Vagina (tissue), 2 donors: ENCODE measurements at places on chromosomes 6 and 20. TPM values are rescaled to one million over a fixed set of nuclear protein-coding genes. Genes with fewer than 3 reads are reported as not detected.

DNA sequence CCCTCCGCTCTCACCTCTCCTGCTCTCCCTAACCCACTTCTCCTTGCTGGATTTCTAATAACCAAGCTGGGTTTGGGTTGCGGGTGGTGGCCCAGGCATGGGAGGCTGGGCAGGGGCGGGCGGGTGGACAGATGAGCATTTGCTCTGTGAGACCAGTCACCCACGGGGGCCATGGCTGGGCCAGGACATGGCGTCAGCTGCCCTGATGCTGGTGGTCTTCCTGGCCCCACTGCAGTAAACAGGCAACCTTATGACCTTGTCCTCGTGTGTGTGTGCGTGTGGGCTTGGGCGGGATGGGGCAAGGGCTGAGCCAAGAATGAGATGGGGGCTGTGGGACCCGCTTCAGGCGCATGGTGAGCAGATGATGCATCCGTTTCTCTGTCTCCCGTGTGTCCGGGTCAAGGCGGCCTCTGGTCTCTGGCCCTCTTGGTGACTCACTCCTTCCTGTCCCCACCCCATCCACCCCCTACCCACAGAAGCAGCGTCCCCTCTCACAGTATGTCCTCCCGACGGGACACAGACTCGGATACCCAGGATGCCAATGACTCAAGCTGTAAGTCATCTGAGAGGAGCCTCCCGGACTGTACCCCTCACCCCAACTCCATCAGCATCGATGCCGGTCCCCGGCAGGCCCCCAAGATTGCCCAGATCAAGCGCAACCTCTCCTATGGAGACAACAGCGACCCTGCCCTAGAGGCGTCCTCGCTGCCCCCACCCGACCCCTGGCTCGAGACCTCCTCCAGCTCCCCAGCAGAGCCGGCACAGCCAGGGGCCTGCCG is 41.4 kb upstream of the MYL9 start:
- no peak overlapping the region for H3K4me3 ChIP-seq
- no peaks in the 10 kb centered on the region for H3K36me3 ChIP-seq
- H3K27ac ChIP-seq, result no peak overlapping the region

- peak overlapping the region; percentile 61 for H3K27ac ChIP-seq
- DNase-seq, result no peak
- H3K4me1 ChIP-seq, result peaks cover 42% of the 10 kb centered on the region
Measured at GRCh38 chr20:10647471-10647870, 26.3 kb downstream of the JAG1 start.

DNA sequence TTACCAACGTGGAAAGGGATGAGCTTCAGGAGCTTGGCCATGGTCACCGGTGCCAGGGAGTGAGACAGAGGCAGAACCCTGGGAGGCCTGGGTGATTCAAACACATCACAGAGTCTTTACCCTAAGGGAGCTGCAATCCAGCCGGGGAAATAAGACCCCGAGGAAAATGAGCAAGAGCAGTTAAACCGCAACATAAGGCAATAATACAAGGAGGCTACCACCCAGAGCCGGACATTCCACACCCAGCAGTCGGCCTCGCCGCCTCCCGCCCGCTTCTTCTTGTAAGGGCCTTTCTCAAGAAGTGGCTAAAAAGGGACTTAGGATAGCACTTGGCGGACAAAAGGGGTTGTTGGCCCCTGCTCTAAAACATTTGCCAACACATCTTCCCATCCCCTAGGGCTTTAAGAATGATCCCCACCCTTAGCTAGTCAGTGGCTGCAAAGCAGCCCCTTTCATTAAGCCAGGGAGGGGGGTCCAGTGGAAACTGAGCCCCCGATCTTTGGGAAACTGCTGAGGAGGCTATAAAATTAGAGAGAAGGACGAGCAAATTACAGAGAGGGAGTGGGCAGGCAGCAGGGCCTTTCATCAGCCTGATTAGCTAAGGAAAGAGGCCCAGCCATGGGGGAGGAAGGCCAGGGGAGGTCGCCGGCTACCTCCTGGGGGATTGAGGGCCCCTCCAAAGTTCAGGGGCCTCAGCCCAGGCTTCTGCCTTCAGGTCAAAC is 34.3 kb downstream of the SNX5 start:
- peak overlapping the region; percentile 47 for H3K27ac ChIP-seq
- no peaks in the 10 kb centered on the region for H3K27me3 ChIP-seq
- H3K4me1 ChIP-seq, result peaks cover 46% of the 10 kb centered on the region
- H3K36me3 ChIP-seq, result no peaks in the 10 kb centered on the region
- no peak for DNase-seq

- no peaks in the 10 kb centered on the region for H3K4me1 ChIP-seq
- H3K4me3 ChIP-seq, result no peak overlapping the region
- H3K27ac ChIP-seq, result no peak overlapping the region
- H3K36me3 ChIP-seq, result no peaks in the 10 kb centered on the region
- no peak for DNase-seq
Measured at GRCh38 chr6:18350712-18351111, 36.4 kb upstream of the RNF144B start.

GRCh38 chr20:48626226-48626937 is 201.4 kb downstream of the PREX1 start:
- no peak for DNase-seq
- H3K27me3 ChIP-seq, result no peaks in the 10 kb centered on the region
- H3K4me3 ChIP-seq, result no peak overlapping the region
- H3K27ac ChIP-seq, result no peak overlapping the region
- no peaks in the 10 kb centered on the region for H3K4me1 ChIP-seq
- no peaks in the 10 kb centered on the region for H3K36me3 ChIP-seq

DNA sequence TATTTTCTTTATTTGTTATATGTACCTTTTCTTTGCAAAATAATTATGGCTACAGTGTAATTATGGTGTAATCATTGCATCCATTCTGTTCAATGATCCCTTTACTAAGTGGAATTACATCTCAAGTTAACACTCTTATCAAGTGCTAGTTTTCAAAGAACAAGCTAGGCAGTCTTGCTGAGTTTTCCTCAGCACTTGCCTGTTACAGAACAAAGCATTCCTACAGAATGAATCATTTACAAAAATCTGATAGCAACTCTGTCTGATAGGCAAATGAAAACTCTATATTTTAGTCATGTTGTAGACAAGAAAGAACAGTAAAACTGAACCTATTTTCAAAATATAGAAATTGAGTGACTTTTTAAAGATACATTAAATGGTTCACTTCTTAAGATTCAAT is 109.8 kb upstream of the POU3F2 start:
- no peaks in the 10 kb centered on the region for H3K4me1 ChIP-seq
- no peaks in the 10 kb centered on the region for H3K27me3 ChIP-seq
- H3K4me3 ChIP-seq, result no peak overlapping the region
- DNase-seq, result no peak
- no peaks in the 10 kb centered on the region for H3K36me3 ChIP-seq

DNA sequence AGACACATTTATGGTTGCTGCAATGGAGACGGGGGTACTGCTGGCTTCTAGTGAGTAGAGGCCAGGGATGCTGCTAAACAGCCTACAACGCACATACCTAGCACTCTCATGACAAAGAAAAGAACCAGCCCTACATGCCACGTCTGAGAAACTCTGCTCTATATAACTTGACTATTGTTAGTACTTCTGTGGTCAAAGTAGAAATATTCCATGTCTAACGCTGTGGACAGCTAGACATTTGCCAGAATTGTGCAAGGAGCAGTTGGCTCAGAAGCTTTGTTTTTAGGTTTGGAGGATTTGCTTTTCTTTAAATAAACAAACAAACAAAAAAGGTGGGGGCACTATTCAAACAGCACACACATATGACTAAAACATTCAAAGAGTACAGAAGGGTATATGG is 20.5 kb downstream of the UBE2V1 start:
- no peak overlapping the region for H3K27ac ChIP-seq
- DNase-seq, result no peak
- H3K36me3 ChIP-seq, result no peaks in the 10 kb centered on the region

- peak overlapping the region; percentile 91 for H3K27ac ChIP-seq
- peak; percentile 89 for DNase-seq
- H3K36me3 ChIP-seq, result no peaks in the 10 kb centered on the region
- peaks cover 45% of the 10 kb centered on the region for H3K4me1 ChIP-seq
- no peaks in the 10 kb centered on the region for H3K27me3 ChIP-seq
Measured at GRCh38 chr20:49186535-49187329, 1.4 kb downstream of the STAU1 start.

DNA sequence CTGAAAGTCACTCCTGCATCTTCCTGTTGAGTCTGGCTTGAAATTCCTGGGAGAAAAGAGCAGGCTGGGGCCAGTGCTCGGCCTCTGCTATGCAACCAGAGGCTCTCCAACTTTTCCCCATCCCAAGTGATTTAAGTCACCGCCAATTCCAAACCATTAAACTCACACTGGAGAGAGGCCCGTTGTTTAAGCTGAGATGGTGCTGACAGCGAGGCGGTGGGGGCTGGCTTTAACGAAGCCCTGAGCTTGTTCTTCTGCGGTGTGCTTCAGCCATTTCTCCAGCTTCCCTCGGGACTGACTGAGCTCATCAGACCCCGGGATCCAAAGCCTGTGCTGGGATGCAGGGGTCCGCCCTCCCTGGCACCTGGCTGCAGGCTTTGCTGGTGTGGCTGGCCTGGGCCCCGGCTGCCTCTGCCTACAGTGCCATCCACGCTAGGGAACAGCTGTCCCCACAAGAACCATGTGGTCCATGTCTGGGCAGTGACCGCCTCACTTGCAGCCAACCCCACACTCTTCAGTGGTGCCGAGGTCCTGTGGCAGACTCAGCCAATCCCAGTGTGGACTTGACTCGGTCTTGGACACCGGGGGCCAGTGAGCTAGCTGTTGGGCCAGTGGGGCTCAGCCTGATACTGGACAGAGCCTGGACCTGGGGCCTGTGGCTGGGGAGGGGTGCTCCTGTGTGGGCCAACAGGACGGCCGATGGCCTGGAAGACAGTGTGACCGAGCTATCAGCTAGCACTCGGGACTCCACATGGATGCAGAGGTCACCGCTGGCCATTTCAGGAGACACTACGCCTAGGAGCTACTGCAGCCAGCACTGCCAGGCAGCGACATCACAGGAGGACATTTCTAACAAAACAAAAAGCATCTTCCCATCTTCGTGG is 21.2 kb downstream of the RAMACL start:
- H3K36me3 ChIP-seq, result no peaks in the 10 kb centered on the region
- DNase-seq, result no peak

- H3K27ac ChIP-seq, result peak overlapping the region; percentile 100
- H3K4me1 ChIP-seq, result peaks cover 76% of the 10 kb centered on the region
- DNase-seq, result no peak
Measured at GRCh38 chr6:137219664-137220252, 573 bp upstream of the IFNGR1 start.

- no peak overlapping the region for H3K27ac ChIP-seq
- DNase-seq, result no peak
- no peaks in the 10 kb centered on the region for H3K4me1 ChIP-seq
- H3K36me3 ChIP-seq, result no peaks in the 10 kb centered on the region
Measured at GRCh38 chr6:84082689-84083265, 49.2 kb downstream of the MRAP2 start.

- H3K27me3 ChIP-seq, result no peaks in the 10 kb centered on the region
- DNase-seq, result no peak
- H3K4me1 ChIP-seq, result no peaks in the 10 kb centered on the region
- H3K36me3 ChIP-seq, result peaks cover 16% of the 10 kb centered on the region
Measured at GRCh38 chr20:20525756-20526155, 157.9 kb downstream of the INSM1 start.

DNA sequence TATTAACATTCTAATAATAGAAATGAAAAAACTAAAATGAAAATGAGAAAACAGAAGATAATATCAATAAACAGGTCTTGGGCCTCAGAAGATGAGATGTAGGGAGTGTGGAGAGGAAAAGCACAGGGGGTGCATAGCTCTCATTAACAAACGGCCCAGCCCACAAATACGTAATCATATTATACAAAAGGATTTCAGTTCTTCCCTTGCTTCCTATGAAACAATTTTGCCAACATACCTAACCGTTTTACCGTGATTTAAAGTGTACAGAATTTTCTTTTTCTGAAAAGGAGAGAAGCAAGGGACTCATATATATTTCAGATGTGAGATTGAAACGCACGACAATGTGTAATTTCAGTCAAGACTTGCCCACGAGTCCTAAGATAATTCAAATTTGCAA is 136.0 kb downstream of the HFE start:
- no peaks in the 10 kb centered on the region for H3K36me3 ChIP-seq
- H3K27ac ChIP-seq, result peak overlapping the region; percentile 68
- H3K4me3 ChIP-seq, result peak overlapping the region; percentile 49
- no peaks in the 10 kb centered on the region for H3K4me1 ChIP-seq
- no peaks in the 10 kb centered on the region for H3K27me3 ChIP-seq
- no peak for DNase-seq

- no peaks in the 10 kb centered on the region for H3K36me3 ChIP-seq
- no peaks in the 10 kb centered on the region for H3K27me3 ChIP-seq
- H3K4me3 ChIP-seq, result no peak overlapping the region
- no peak for DNase-seq
- H3K27ac ChIP-seq, result no peak overlapping the region
Measured at GRCh38 chr6:47375426-47375825, 65.7 kb upstream of the TNFRSF21 start.

GRCh38 chr6:108685970-108686369 is 125.3 kb downstream of the FOXO3 start:
- H3K4me1 ChIP-seq, result peaks cover 55% of the 10 kb centered on the region
- H3K4me3 ChIP-seq, result no peak overlapping the region
- H3K36me3 ChIP-seq, result no peaks in the 10 kb centered on the region
- DNase-seq, result no peak
- no peaks in the 10 kb centered on the region for H3K27me3 ChIP-seq

- H3K4me1 ChIP-seq, result no peaks in the 10 kb centered on the region
- no peak overlapping the region for H3K4me3 ChIP-seq
- no peak for DNase-seq
Measured at GRCh38 chr6:6377621-6378020, 57.2 kb upstream of the F13A1 start.

DNA sequence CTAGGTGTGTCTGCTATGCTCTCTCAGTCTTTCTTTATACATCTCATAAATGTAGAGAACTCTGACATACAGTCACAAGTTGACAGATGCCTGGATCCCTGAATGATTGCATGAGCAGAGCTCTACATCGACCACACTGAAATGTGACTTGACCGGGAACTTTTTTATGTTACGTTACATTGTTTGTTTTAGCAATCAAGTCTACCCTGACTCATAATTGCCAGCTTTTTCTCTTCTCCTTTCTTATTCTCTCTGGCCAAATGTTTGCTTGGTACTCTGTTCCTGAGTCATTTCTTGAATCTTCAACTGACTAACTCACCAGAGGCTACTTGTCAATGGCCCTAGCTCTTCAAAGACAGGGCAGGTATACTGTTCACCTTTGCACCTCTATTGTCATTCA is 213.6 kb upstream of the DTNBP1 start:
- no peaks in the 10 kb centered on the region for H3K27me3 ChIP-seq
- H3K4me3 ChIP-seq, result no peak overlapping the region
- peaks cover 15% of the 10 kb centered on the region for H3K4me1 ChIP-seq
- no peak for DNase-seq
- H3K27ac ChIP-seq, result no peak overlapping the region

DNA sequence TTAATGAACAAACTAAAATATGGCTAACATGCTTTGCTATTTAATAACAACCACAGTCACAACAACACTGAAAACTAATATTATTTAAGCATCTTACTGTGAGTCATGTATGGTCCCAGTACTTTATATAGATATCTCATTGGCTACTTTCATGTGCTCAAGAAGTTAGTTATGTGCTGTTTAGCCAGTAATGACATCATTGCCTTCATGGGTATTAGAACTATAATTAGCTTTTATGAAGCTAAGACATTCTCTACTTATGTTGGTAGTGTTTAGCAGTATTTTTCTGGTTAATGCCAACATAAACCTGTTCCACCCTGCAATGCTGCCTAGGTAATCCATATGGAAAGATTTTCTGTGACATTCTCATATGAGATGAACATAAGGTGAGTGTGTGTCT is 56.1 kb downstream of the ADGRG6 start:
- H3K27ac ChIP-seq, result no peak overlapping the region
- no peaks in the 10 kb centered on the region for H3K36me3 ChIP-seq
- H3K27me3 ChIP-seq, result no peaks in the 10 kb centered on the region
- no peaks in the 10 kb centered on the region for H3K4me1 ChIP-seq
- no peak for DNase-seq

The MMS22L gene
- total RNA-seq, result 19.6 TPM

The BCAS1 gene
- total RNA-seq, result 2.7 TPM

The REV3L gene
- total RNA-seq, result 33.9 TPM

The MCUR1 gene
- total RNA-seq, result 15.0 TPM

The LTA gene
- not detected for total RNA-seq
